ENCODE measurements at places on chromosomes 2 and 18. TPM values are rescaled to one million over a fixed set of nuclear protein-coding genes. Genes with fewer than 3 reads are reported as not detected.

Gene IFIH1
- 20.6 TPM for total RNA-seq

Gene LCLAT1
- 22.6 TPM for total RNA-seq

Gene CTLA4
- 37.6 TPM for total RNA-seq

Gene TFPI
- total RNA-seq = 0.56 TPM

Gene HOXD13
- not detected for total RNA-seq

Gene CHST9
- not detected for total RNA-seq

Gene BOK
- total RNA-seq = not detected

DNA sequence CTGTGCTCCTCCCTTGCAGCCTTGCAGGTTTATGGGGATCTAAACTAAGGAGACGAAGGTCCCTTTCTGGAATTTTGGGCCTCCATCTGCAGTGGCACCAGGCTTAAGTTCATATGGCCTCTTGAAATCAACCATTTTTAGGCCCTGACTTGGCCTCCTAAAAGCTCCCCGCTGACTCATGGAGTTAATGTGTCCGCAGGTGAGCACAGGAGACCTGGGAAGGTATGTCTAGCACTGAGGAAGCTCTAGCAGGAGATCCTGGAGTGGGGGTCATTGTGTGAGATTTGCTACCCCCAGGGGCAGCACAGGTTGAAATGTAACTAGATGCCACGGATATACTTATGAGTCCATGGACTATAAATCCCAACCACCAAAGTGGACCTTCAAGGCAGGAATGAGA lies 95.9 kb upstream of the CELF4 start:
- H3K27me3 ChIP-seq = no peaks in the 10 kb centered on the region
- no peak overlapping the region for H3K27ac ChIP-seq
- no peaks in the 10 kb centered on the region for H3K4me1 ChIP-seq
- H3K4me3 ChIP-seq = no peak overlapping the region
- H3K36me3 ChIP-seq = no peaks in the 10 kb centered on the region

DNA sequence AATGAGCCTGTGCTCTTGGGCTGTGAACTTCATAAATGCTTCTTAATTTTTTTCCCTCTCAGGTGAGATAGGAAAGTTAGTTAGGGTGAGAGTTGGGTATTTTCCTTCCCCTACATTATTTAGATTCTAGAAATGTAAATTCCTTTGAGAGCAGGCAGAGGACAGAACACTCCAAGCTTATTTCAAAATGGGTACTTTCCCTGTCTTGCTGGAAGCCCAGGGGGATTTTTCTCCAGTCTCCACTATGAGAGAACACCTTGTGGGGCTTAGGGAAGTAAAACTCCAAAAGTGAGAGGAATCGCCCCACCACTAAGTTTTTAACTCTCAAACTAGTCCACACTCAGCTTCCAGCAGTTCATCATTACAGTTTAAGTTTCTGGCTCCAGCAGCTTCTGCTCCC lies 253.2 kb upstream of the CTAGE1 start:
- DNase-seq = no peak
- H3K4me1 ChIP-seq = no peaks in the 10 kb centered on the region
- H3K36me3 ChIP-seq = no peaks in the 10 kb centered on the region

DNA sequence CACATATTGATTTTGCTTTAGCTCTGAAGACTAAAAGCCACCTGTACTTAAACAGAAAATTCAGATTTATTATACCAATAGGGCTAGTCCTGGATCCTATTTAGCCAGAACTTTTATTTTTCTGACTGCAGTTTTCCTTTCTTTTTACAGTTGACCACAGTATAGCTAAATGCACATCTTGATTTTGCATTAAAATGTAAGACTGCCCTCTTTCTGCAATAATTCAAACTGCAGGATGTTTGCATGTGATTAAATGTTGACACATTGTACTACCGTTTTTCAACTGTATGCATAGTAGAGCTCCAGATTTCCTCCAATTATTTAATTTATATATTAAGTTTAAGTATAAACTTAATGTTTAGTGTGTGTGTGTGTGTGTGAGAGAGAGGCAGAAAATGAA lies 1262.9 kb downstream of the SUCLG1 start:
- no peak overlapping the region for H3K27ac ChIP-seq
- no peaks in the 10 kb centered on the region for H3K36me3 ChIP-seq
- H3K4me1 ChIP-seq = no peaks in the 10 kb centered on the region
- no peak overlapping the region for H3K4me3 ChIP-seq
- DNase-seq = no peak

DNA sequence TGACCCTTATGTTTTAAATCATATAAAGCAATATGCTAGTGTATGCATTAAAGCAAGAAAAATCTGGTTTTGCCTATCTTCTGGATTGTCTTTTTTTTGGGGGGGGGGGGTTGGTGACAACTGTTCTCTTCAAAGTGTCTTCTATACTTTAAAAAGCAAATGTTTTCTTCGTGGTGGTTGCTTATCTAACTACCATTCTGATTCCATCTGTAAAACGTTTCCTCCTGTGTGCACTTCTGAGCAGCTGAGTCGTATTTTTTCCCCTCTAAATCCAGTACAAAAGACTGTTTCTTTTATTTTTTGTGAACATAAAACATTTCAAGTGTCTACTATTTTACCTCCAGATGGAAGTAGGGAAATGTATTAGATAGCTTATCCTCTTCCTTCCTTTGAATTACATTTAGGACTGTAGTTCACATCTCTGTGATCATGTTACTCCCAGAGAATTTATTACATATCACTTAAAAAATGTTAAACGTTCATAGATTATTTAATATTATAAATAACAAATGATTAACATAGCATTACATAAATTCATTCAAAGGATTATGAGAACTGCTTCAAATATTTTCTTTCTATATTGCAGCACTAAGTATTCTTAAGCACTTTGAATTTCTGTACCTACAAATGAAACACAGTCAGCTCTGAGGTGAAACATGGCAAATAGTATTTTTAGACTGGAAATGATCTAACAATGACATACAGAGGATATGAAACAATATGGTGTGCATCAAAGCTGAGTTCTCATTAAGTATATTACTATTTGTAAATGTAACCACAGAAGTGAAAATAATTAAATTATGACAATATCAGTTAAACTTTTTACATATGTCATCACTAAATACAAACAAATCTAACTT lies 56.4 kb downstream of the SCN3A start:
- H3K27me3 ChIP-seq = no peaks in the 10 kb centered on the region
- no peak overlapping the region for H3K4me3 ChIP-seq
- no peaks in the 10 kb centered on the region for H3K36me3 ChIP-seq
- no peaks in the 10 kb centered on the region for H3K4me1 ChIP-seq

DNA sequence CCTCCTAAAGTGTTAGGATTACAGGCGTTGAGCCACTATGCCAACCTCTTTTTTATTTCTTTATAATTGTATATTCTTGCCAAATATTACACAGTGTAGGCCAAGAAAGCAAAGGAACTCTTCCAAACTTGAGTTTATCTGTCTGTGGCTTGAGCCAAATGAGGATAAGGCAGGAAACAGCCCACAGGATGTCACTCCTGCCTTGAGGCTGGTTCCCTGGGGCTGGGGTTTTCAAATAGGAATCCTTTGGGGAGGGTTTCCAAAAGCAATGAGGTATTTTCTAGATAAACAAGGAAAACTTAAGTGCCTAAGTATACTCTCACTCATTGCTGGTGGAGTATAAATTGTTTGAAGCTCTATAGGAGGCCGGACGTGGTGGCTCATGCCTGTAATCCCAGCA lies 56.4 kb downstream of the ADCY3 start:
- no peak for DNase-seq
- no peaks in the 10 kb centered on the region for H3K27me3 ChIP-seq
- no peaks in the 10 kb centered on the region for H3K36me3 ChIP-seq
- H3K4me1 ChIP-seq = no peaks in the 10 kb centered on the region

DNA sequence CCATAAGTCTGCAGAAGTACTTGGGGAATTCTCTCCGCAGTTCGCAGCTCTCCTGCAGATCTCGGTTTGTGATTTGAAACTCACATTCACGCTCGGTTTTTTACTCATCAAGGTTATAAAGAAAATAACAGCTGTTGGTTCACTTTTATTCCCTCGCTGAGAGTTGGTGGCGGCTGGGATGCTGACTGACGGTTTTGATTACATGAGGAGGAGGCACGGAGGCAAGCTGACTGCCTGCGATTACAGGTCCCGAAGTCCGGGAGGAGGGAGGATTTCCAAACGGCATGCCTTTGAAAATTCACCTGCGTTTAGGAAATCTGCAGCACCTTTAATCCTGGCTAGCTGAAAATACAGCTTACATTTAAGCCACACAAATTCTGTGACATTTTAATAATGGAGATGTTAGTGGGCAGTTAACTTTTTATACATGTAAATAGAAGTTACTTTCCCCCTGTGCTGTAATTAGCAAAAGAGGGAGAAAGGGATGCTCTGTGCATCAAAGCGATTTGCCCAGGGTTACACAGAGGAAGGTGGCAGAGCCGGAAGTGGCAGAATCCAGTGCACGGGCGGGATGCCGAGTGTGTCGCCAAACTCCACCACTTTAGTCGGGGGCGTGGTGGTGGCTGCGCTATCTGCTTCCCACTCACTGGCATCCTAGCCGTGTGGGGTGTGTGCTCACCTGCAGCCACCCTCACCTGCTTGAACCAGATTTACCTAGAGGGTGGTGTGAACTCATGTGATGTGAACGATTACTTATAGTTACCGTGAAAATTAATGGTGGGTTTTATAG lies 14.7 kb downstream of the AGAP1 start:
- no peaks in the 10 kb centered on the region for H3K4me1 ChIP-seq
- H3K4me3 ChIP-seq = no peak overlapping the region

DNA sequence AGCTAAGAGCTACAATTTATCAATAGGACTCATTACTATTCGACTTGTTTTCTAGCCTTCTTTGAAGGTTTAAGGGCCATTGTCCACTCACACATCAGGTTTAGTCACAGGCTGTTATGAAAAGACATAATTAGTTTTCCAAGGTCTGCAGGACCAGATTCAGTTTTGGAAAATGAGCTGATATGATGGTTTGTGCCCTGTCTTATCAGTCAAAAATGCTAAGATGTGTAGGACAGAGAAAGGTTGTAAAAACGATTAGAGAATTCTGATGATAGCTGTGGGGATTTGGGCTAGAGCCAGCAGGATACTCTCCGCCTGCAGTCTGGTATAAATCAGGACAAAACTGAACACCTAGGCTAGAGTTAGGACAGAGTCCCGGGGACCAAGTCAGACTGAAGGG lies 213.3 kb downstream of the LRRTM1 start:
- H3K36me3 ChIP-seq = no peaks in the 10 kb centered on the region
- no peak overlapping the region for H3K27ac ChIP-seq
- no peaks in the 10 kb centered on the region for H3K4me1 ChIP-seq
- H3K27me3 ChIP-seq = no peaks in the 10 kb centered on the region
- H3K4me3 ChIP-seq = no peak overlapping the region
- DNase-seq = no peak

DNA sequence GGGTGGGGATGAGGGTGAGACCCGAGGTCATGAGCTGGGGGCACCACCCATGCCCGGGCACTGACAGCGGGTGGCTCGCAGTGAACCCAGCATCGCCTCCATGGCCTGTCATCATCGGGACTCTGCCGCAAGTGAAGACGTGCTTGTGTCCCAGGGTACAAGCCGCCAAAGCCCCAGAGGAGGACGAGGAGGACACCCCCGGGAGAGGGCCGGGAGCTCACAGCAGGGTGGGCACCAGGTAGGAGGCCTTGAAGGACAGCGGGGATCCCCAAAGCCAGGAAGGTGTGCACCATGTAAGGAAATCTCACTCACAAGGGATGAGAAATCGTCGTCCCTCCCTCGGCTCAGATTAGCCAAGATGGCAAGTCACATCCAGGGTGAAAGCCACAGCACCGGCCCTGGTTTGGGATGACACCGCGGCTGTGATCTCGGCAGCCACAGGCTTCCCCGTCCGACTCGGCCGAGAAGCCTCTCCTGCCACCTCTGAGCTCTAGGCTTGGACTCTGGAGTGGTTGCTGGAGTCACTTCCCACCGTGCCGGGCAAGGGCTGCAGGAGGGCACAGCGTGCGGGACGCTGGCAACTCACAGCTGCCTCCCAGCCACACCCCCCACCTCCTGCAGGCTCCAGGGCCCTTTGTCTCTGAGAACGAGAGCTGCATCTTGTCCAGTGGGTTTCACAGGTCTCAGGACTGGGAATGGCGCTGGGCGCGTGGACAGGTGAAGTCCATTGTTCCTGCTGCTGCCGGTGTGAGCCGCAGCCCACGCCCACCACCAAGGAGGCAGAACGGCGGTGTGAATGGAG lies 81.6 kb upstream of the CTDP1 start:
- H3K27me3 ChIP-seq = no peaks in the 10 kb centered on the region
- H3K36me3 ChIP-seq = no peaks in the 10 kb centered on the region
- H3K4me1 ChIP-seq = no peaks in the 10 kb centered on the region
- DNase-seq = no peak

DNA sequence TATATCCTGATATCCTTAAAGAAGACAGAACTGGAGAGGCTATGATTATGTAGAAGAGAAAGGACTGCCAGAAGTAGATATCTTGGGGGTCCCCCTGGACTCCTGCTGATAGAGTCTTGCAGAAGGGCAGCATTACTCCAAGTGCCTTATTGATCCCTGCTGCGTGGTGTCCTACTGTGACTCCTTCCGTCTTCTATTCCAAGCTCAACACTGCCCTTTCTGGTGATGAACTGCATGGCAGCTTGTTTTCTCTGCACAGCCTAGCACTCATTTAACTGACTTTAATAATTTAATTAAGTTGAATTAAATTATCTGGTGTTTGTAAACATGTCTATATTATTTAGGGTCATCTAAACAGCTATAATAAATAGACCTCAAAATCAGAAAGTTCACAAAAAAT lies 194.1 kb upstream of the DSEL start:
- H3K4me3 ChIP-seq = no peak overlapping the region
- no peaks in the 10 kb centered on the region for H3K27me3 ChIP-seq
- no peak for DNase-seq

DNA sequence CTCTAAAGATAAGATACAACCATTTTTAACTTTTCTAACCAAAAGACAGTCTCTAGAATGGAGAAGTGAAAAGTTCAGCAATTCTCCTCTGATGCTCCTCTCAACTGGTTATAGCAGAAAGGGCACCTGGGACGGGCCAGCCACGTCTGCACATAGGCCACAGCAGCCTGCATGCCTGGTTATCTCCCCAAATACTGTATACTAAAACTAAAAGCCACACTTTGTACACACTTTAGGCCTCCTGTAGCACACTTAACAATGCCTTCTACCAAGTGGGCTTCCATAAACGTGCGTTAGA lies 179.1 kb downstream of the ANKRD44 start:
- no peak for DNase-seq
- H3K4me1 ChIP-seq = peaks cover 58% of the 10 kb centered on the region
- no peak overlapping the region for H3K4me3 ChIP-seq
- H3K27me3 ChIP-seq = no peaks in the 10 kb centered on the region
- H3K36me3 ChIP-seq = peaks cover 12% of the 10 kb centered on the region

Data from naive thymus-derived CD4-positive, alpha-beta T cell (primary cell).